NCI-H510A (cell line): ENCODE measurements at places on chromosomes 1 and 21.

GRCh38 chr1:221164029-221164428 lies 284.8 kb downstream of the HLX start:
- DNase-seq = no peak

DNA sequence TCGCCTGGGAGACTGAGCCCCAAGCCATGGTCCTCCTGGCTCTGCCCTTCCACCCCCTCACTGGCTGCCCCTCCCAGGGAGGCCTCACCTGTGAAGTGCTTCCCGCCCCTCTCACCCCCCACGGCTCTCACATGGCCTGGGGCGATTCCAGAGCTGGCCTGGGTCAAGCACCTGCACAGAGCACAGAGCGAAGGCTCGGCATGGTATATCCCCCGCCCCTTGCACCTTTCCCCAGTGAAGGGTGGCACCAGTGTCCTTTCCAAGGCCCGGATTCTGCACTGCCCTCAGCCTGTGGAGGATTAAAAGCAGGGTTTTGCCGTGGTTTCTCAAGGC lies 1.1 kb upstream of the AJAP1 start:
- no peak for DNase-seq

GRCh38 chr1:231778009-231778719 lies 151.6 kb downstream of the DISC1 start:
- DNase-seq = no peak

DNA sequence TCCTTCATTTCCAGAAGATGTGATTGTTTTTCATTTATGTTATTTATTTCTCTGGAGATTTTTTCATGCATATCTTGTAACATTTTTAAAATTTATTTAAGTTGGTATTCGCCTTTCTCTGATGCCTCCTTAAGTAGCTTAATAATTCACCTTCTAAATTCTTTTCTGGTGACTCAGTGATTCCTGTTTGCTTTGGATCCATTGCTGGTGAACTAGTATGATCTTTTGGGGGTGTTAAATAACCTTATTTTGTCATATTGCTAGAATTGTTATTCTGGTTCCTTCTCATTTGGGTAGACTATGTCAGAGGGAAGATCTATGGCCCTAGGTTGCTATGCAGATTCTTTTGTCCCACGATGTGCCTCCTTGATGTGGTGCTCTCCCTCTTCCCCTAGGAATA lies 1347.2 kb upstream of the B3GALT2 start:
- DNase-seq = no peak

DNA sequence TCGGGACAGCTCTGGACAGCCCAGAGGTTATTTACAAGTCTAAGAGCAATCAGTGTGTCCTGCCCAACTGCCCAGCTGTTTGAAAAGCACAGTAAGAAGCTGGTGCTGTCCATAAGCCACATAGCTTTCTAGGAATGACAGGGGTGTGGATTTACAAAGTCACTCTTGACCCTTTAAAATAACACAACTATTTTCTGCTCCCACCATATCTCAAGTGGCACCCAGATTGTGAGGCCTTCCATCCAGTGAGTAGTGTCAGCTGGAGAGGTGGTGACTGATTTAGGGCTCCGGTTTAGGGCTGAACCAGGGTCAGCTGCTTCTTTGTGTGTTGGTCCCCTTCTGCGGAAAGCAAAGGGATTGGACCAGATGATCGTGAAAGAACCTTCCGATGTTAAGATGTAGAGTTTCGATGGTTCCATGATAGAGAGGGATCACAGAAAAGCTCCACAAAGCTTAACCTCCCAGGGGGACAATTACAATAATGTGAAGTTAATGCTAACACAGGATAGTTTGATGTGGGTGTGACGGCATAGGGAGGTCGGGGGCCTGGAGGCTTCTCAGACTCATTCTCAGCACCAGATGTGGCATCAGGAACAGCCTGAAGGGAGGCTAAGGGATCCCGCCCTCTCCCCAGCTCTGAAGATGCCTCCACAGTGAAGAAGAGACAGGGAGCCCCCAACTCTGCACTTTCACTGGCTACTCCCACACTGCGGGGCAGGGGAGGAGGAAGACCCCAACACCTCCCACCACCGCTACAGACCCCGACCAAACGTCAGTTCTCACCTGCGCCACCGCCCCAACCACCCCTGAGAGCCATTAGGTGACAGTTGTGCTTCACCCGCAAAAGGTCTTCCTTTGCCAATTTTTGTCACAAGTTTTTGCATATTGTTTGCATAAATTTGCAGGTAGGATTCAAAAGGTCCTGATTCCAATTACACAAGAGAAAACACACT lies 40.6 kb downstream of the LRRC3 start:
- DNase-seq = no peak

GRCh38 chr1:186325239-186325638 lies 49.8 kb downstream of the TPR start:
- DNase-seq = no peak

GRCh38 chr1:115118086-115118485 lies 28.8 kb upstream of the TSPAN2 start:
- DNase-seq = no peak

DNA sequence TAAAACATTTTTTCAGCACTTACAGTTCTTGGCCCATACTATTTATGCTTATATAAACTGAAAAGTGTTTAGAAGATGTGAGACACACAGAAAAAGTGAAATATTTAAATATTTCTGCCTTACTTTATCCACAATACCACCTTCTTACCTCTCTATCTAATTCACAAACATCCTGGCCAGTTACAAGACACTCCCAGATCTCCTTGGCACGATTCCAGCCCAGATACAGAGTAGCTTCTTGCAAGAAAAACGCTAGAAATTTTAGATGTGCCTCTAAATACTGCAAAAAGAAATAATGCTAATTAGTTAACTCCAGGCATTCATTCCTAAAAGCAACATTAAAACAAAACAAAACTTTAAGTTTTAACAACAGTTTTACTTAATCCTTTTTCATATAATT lies 68.4 kb downstream of the USP24 start:
- no peak for DNase-seq

- no peak for DNase-seq
Measured at GRCh38 chr1:52328615-52329014, 37.4 kb downstream of the CC2D1B start.
